Bronchial smooth muscle cell (primary cell): ENCODE measurements at places on chromosomes 5 and 9. TPM values are rescaled to one million over a fixed set of nuclear protein-coding genes. Genes with fewer than 3 reads are reported as not detected.

ANKRD18A gene
- total RNA-seq, result not detected in 2 replicates

CARTPT gene
- not detected in 2 replicates for total RNA-seq

PCDHGA10 gene
- total RNA-seq, result 2.3 and 7.1 TPM in 2 replicates

PCDHB16 gene
- total RNA-seq, result 0.16 and 2.1 TPM in 2 replicates

CHD1 gene
- 21.0 and 28.2 TPM in 2 replicates for total RNA-seq

IQGAP2 gene
- total RNA-seq, result 1.1 and 2.1 TPM in 2 replicates
